Activated CD4-positive, alpha-beta T cell treated with anti-CD3 and anti-CD28 coated beads, Interleukin-2, Interleukin-4, amounts not matched to agents 100 ng/mL and 50 ng/mL, durations not matched to agents 16 hours and 8 hours (primary cell): ENCODE measurements at places on chromosomes 1 and 21.

- DNase-seq = no peak
These were observed 142.0 kb downstream of the AJAP1 start for GRCh38 chr1:4796161-4797015.

GRCh38 chr1:60861961-60862567 lies 220.3 kb upstream of the NFIA start:
- no peak for DNase-seq

DNA sequence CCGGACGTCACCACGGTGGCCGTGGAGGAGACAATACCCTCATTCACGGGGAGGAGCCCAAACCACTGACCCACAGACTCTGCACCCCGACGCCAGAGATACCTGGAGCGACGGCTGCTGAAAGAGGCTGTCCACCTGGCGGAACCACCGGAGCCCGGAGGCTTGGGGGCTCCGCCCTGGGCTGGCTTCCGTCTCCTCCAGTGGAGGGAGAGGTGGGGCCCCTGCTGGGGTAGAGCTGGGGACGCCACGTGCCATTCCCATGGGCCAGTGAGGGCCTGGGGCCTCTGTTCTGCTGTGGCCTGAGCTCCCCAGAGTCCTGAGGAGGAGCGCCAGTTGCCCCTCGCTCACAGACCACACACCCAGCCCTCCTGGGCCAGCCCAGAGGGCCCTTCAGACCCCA lies 7.0 kb downstream of the TNFRSF14 start:
- DNase-seq = no peak

DNA sequence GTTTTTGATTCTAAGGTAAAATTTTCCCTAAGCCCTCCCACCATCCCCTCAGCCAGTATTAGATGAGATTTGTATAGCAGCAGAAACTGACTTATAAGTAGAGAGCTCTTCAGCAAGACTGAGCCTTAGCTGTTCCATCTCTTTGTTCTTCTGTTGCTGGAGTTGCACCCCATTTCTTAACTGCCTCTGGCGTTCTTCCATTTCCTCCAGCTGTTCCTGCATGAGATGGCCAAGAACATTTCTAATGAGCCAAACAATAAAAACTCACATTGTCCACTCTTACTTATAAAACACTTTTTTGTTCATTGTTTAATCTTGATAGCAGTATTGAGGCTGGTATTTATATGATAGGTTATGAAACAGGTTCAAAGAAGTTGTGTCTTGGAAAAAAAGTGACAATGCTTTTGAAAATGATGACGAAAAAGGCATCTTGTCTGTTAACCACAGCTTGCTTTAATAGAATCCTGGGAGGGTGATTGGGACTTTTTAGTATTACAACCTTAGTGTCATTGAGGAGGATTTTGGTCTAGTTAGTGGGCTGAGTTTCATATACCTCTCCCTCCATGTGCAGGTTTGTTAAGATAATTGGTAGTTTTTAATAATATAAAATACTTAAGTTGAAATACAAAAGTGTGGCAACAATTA lies 18.3 kb downstream of the SYNC start:
- no peak for DNase-seq

GRCh38 chr1:68800182-68800581 lies 303.3 kb upstream of the DEPDC1 start:
- no peak for DNase-seq

DNA sequence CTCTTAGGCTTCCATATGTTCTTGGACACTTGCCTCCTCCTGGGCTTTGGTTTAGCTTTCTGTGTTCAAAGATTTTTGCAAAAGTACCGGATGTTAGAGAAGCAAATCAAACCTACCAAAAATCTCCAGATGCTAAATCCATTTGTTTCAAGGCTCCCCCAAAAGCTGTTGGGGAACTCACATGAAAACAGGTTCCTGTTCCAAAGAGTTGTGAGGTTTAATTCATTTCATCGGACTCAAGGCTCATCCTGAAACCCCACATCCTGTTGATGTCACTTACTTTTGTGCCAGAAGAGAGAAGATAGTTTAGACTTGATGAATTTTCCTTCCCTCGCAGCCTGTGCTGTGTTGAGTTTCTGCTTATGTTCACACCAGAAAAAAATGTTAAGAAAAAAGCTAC lies 41.7 kb upstream of the RXRG start:
- peak; percentile 39 for DNase-seq

GRCh38 chr1:33402206-33402605 lies 28.7 kb downstream of the PHC2 start:
- no peak for DNase-seq

DNA sequence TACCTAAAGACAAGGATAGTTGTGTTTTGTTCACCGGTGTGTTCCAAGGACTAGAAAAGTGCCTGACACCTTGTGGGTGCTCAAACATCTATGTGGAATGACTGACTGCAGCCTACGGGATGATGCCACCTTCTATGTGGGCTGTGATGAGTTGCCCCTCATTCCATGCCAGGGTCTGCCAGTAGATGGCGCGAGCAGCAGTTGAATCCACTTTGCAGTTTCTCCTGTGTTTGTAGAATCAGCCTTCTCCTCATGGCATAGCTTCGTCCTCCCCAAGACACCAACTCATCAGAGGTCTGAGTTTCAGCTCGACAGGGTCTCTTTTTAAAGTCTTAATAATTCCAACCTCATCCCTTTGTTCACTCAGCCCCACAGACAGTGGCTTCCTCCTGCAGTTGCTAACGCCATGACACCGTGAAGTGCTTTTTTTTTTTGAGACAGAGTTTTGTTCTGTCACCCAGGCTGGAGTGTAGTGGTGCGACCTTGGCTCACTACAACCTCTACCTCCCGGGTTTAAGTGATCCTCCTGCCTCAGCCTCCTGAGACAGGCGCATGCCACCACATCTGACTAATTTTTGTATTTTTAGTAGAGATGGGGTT lies 133.7 kb downstream of the CAPN8 start:
- peak; percentile 58 for DNase-seq

- DNase-seq = peak; percentile 94
These were observed at the start of the genes AIDA and BROX for GRCh38 chr1:222712253-222713090. TSS of gene AIDA (minus strand) at chr1:222712491. CDS start at chr1:222712317, 174 bp downstream. TSS of gene BROX (plus strand) at chr1:222712564. CDS start at chr1:222715700, 3,136 bp downstream.

- DNase-seq = no peak
These were observed at the start of gene DYNLT5 for GRCh38 chr1:66752000-66752592. TSS of gene DYNLT5 (plus strand) at chr1:66752459. CDS start at chr1:66754659, 2,200 bp downstream.

- no peak for DNase-seq
These were observed 24.9 kb upstream of the KIRREL1 start for GRCh38 chr1:157968508-157968907.

DNA sequence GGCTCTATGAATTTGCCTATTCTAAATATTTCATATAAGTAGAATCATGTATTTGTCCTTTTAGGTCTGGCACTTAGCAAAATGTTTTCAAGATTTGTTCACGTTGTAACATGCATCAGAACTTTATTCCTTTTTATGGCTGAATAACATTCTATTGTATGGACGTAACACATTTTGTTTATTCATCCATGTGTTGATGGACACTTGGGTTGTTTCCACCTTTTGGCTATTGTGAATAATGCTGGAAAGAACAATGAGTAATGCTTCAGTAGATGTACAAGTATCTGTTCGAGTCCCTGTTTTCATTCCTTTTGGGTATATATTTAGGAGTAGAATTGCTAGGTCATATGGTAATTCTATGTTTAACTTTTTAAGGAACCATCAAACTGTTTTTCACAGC lies 24.7 kb downstream of the SLC35A3 start:
- no peak for DNase-seq

GRCh38 chr1:6624710-6625583 lies at the start of gene THAP3:
TSS of gene THAP3 (plus strand) at chr1:6624868. CDS start at chr1:6625219, 351 bp downstream.
- DNase-seq = peak; percentile 88

GRCh38 chr1:17588048-17588871 lies 48.8 kb downstream of the ARHGEF10L start:
- no peak for DNase-seq
